ENCODE measurements at places on chromosomes 1 and 21.

GRCh38 chr1:179814546-179814838 lies 63.1 kb downstream of the TOR1AIP2 start:
- DNase-seq, result no peak

- DNase-seq, result no peak
Measured at GRCh38 chr1:166907763-166908162, 31.7 kb upstream of the TADA1 start.

DNA sequence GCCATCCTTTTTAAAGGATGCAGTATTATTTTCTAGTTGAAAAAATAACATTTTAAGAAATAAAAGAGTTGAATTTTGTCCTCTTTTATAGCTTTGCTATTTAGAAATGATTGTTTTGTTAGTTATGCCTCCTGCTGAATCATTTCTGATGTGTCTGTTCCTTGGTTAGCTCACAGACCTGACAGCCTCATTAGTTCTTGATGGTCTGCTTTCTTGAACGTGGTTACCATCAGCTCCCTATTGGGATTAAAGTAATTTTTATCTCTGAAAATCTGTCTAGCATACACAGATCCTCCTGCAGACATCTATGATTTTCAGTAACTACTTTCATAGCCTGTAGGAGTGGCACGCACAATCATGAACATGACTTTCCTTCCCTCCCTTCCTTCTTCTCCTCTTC lies 447.6 kb upstream of the B3GALT2 start:
- DNase-seq, result no peak

DNA sequence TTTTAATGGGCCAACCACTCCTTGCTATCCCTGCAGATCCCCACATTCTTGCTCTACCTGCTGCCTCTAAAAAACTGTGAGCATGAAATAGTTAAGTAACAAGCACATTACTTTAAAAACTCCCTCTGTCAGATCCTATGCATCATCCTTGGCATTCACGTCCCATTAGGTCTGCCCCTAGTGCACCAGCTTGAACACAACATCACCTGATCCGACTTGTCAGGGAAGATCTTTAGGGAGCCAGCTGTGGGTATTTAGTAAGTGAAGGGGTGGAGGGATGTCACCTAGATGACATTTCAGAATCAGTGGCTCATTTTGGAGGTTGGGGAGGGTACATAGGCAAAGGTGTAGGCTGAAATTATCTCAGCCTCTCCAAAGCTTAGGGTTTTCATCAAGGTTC lies 33.5 kb downstream of the RXRG start:
- no peak for DNase-seq

DNA sequence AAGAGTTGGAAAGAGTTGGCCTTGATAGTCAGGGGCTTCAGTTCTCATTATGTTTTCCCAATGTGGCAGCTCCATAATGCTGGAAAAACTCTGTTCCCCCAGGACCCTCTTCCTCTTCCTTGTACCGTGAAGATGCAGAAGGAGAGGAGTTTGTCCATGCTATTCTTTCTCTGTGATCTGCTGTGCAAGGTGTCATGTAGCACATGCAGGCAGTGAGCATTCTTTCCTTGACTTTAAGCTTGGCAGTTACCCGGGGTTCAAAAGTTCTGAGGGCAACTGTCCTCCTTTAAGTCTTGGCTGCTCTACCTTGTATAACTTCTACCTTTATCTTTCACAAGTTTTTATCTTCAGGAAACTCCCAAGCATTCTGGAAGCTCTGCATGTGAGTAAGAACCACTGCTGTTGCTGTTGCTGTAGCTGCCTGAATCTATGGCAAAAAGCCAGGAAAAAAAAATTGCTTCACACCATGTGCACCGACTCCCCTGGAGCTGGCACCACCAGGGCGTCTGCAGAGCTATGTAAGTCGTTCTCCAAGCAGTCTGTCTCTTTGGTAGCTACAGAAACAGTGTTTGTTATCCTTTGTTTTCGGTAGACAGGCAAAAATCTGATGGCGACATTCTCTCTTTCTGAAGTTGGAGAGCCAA lies 42.7 kb upstream of the SLC16A1 start:
- no peak for DNase-seq

DNA sequence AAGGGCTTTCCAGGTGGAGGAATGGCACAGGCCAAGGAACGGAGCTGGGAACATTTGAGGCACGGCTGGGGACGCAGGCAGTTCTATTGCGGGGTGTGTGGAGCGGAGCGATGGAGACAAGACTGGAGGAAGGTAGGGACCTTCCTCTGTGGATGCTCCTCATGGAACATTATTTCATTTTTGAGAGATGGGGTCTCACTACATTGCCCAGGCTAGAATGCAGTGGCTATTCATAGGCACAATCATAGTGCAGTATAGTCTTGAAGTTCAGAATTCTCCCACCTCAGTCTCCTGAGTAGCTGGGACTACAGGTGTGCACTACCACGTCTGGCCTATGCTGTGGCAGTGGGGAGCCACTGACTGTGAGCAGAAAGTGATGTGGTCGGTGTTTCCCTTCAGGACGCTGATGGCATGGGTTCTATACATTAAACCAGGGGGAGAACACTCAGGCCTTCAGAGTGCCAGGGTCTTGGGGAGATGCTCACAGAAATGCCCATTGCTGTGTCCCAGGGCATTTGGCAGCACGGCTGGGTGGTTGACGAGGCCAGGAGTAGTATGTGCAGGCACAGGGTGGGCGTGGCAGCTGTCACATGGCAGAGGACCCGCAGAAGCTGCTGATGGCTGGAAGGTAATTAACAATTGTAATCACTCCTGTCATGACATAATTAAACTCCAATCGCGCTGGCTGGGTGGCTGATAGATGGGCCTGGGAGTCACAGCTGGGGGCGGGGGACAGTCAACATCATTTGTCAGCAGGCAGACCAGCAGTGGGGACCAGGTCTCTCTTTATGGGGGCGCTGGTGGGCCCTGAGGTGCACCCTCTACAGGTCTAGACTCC lies 40.8 kb upstream of the ACOT11 start:
- DNase-seq, result no peak

GRCh38 chr1:35475856-35476674 lies 81.1 kb downstream of the KIAA0319L start:
- DNase-seq, result no peak

DNA sequence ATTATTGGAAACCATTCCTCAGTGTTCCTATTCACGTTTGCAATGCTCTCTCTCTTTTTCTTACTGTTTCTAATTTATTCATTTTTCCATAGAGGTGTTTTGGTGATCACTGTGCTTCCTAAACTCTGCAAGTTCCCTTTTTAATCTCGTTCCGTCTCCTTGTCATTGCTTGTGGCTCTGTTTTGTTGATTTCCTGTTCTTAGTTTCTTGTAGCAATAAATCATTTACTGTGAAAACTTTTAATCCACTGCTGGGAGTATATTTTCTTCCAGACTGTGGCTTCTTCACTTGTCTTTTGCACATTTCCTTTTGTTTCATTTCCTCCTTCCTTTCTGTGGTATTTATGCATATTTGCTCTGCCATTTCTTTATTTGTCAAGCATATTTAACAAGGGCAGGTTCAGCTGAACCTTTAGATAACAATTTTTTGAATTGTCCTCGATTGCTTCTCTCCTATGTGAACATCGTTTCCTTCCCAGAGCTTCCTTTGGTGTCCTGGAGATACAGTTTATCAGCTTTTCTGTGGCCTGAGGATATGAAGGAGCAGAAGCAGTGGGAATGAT lies 3.6 kb downstream of the B3GALT5 start:
- DNase-seq, result no peak

GRCh38 chr21:44920694-44921604 lies at the start of gene ITGB2:
Gene ITGB2 (minus strand): TSS chr21:44920899. CDS start chr21:44910782, 10,117 bp downstream.
- no peak for DNase-seq

DNA sequence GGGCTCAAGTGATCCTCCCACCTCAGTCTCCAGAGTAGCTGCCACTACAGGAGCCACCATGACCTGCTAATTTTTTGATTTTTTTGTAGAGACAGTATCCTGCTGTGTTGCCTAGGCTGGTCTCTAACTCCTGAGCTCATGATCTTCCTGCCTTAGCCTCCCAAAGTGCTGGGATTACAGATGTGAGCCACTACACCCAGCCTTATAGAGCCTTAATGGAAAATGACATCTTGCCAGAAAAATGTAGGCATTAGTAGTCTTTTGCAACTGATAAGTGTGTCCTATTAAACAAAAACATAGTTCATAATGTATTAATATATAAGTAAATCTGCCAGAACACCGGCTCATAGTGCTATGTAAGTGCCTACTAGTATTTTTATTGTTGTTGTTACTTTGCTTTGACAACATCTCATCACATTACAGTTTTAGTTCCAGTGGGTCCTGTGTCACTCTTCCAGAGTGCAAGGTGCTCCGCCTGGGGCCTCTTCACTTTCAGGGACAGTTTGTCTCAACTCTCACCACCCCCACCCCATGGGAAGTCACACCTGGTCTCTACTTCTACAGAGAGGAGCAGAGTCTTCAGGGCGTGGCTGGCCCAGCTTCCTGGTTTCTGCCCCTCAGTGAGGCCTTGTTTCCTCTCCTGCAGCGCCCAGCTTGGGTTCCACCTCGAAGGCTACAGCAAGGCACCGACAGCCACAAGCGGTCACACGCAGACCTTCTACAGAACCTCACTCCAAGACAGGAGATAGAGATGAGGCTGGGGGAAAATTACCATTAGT lies 30.1 kb downstream of the RHOU start:
- no peak for DNase-seq

DNA sequence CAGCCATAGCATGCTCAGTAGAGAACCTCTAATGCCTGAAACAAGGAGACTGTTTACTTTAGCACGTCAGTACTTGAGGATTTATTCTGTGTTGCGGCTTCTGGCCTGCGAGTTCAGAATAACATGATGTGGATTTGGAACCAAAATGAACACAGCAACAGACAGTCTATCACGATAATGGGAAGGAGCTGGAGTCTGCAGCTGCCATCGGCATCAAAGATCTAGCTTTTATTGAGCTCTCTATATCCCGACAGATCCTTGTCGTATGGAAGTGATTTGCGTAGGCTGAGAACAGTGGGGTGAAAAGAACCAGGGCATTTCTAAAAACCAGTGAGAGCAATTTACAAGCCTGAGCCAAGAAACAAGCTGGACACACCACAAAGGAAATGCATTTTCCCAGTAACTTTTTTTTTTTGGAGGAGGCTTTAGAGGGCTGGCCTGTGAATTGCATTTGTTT lies 294.2 kb downstream of the KIF26B start:
- DNase-seq, result no peak

- DNase-seq, result no peak
Measured at GRCh38 chr1:158119976-158120653, 60.6 kb upstream of the CD1D start.

GRCh38 chr1:205961405-205961804 lies 18.1 kb upstream of the SLC26A9 start:
- DNase-seq, result no peak

DNA sequence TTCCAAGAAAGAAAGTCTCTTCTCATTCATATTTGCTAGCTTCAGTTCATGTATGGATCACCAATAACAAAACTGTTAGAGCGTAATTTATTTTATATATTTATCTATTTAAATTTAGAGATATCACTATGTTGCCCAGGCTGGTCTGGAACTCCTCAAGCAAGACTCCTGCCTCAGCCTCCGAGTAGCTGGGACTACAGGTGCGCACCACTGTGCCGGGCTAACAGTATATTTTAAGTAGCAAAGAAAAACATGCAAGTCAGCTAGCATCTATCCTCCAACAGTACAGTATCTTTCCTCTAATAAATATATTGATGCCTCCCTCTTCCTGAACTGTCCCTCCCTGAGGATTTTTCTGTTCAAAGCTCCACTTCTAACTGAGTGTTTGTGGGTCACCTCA lies 21.5 kb downstream of the INPP5B start:
- DNase-seq, result no peak

- no peak for DNase-seq
Measured at GRCh38 chr1:197126691-197127090, 19.8 kb downstream of the ASPM start.

GRCh38 chr1:95278173-95279006 lies 44.4 kb downstream of the RWDD3 start:
- DNase-seq, result no peak

GRCh38 chr1:203526130-203526529 lies 32.2 kb downstream of the OPTC start:
- DNase-seq, result no peak

GRCh38 chr1:115225993-115226685 lies 111.9 kb downstream of the NGF start:
- no peak for DNase-seq

GRCh38 chr1:55639051-55639450 lies 423.9 kb upstream of the USP24 start:
- DNase-seq, result no peak

DNA sequence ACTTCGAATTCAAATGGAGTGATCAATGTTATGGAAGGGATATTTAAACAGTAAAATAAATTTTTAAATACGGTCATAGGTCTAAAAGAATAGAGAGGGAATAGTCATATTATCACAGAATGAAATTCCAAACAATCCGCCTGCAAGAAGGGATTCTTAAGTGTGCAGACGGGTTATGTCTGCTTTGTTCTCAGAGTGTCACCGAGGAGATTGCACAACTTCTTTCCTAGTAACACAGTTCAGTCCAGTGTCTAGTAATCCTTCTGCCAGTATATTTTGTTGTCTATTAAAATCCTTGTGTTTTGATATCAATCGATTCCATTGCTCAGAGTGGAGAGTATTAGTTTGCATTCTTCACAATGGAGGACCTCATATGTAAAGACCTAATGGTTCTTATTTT lies 48.4 kb downstream of the LRRC53 start:
- no peak for DNase-seq

GRCh38 chr1:185803241-185803640 lies 69.0 kb downstream of the HMCN1 start:
- DNase-seq, result no peak

DNA sequence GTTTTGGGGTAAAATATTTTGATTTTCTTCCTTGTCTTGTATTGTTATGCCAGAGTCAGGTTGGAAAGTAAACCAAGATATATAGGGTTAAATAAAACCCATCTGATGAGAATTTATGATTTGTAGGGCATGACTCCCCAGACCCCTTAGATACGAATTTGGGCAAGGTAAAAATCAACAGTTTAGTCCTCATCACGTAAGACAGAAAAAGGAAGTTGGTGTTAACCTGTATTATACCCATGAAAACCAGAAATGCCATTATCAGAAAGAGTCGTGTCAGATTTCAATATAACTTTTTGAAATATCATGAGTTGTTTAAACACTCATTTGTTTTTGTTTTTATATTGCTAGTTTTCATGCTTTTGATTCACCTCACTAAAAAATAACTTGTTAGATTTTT lies 11.8 kb downstream of the CEPT1 start:
- no peak for DNase-seq

GRCh38 chr1:64001038-64001437 lies 202.4 kb upstream of the UBE2U start:
- no peak for DNase-seq

GRCh38 chr1:218164930-218165700 lies 120.0 kb upstream of the RRP15 start:
- no peak for DNase-seq

GRCh38 chr1:113429461-113430153 lies 39.3 kb downstream of the MAGI3 start:
- DNase-seq, result no peak

DNA sequence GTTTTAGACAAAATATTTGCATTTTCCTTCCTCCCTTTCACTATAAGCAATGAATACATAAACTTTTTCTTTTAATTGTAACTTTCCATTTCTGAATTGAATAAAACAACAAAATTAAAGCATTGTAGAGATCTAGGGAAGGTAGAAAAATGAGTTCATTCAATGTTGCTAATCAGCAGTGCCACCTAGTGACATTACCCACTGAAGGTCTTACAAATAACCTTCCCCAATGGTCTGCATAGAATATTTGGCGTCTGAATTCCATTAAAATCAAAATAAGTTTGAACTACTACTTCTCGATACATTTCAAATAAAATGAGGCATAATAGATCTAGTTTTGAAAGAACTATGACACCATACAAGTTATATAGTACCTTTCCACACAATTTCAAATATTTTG lies 19.6 kb downstream of the FH start:
- DNase-seq, result no peak
